ENCODE measurements at places on chromosomes 16 and 17.

DNA sequence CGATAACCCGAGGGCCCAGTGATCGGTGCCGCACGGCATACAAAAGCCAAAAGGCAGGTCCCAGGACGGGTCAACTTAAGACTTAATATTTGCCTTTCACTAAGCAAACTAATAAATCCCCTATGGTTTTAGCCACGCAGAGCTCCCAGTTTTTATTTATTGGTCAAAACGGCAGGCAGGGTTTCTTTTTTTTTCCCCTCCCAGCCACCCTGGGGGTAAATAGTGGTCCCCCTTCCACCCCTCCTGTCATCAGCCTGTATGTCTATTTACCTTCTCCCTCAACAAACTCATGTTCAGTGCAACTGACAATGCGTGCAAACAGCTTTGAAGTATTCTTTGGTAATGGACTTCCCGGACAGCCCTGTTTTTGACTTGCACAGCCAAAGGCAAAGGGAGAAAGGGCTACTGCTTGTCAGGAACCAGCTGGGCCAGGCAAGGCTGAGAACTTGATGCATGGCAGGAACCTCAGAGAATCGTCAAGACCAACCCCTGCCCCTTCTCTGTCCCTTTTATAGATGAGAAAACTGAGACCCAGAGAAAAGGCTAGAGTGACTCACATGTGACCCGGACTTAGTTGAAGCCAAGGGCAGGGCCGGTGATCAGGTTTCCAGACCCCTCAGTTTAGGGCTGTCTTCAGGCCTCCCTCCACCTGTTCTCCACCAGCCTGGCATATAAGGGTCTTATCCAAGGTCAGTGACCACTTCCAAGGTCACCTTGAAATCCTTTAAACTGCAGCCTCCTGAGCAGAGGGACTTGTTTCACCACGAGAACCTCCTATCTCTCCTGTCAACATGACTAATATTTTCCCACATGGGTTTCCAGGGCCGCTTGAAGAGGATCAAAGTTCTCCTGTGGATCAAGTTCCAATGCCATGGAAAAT is 279.0 kb downstream of the SOX9 start:
- DNase-seq: no peak

DNA sequence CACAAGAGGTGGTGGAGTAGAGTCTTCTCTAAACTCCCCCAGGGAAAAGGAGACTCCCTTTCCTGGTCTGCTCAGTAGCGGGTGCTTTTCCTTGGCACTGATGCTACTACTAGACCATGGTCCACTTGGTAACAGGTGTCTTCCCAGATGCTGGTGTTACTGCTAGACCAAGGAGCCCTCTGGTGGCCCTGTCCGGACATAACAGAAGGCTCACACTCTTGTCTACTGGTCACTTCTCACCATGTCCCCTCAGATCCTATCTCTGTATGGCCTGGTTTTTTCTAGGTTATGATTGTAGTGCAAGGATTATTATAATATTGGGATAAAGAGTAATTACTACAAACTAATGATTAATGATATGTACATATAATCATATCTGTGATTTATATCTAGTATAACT is 49.7 kb upstream of the ARL4D start:
- no peak for DNase-seq

GRCh38 chr16:11142261-11142630 is 113.8 kb downstream of the SOCS1 start:
- DNase-seq: no peak

GRCh38 chr17:61352781-61353491 is 46.7 kb upstream of the TBX2 start:
- DNase-seq: no peak

DNA sequence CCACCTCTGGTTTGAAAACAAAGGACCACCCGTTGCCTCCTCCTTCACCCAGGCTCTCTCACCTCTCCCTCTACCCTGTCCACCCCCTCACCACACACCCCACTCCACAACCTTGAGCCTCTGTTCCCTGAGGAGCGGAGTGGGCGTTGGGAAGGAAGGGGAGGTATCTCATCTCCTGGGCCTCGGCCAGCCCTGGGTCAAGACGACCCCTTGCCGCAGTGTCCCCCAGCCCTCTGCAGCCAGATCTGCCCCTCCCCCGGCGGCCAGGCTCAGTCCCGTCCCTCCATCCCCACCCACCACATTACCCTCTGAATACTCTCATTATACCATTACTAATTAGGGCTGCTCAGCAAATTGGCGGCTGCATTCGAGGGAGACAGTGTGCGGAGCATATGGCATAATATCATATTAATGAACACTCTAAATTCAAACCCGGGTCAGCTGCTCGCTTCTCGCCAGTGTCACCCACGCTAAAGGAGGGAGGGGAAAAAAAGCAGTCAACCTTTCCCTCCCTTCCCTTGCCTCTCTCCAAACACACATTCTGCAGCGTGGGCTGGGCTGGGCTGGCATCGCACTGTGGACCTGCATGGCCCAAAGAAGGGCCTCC is 123.2 kb upstream of the LHX1 start:
- DNase-seq: no peak

GRCh38 chr16:60107437-60107836 is 1373.3 kb upstream of the GOT2 start:
- no peak for DNase-seq

DNA sequence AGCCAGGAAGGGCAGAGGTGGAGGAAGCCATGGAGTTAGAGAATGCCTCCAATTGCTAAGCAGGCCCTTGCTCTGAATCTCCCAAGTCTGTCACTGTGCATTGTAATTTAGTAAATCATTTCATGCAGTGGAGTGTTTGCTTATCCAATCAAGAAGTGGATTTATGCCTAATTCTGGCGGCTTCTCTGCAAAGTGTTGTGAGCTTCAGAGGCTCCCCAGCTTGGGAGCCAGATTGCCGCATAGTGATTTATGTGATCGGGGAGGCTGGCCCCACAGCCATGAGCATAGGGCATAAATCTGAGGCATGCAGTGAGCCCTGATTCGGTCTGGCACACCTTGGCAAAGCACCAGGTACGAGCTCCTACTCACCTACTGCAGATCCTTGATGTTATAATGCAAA is 520.8 kb downstream of the HS3ST4 start:
- DNase-seq: no peak

GRCh38 chr16:49100366-49100765 is 181.3 kb downstream of the CBLN1 start:
- no peak for DNase-seq

DNA sequence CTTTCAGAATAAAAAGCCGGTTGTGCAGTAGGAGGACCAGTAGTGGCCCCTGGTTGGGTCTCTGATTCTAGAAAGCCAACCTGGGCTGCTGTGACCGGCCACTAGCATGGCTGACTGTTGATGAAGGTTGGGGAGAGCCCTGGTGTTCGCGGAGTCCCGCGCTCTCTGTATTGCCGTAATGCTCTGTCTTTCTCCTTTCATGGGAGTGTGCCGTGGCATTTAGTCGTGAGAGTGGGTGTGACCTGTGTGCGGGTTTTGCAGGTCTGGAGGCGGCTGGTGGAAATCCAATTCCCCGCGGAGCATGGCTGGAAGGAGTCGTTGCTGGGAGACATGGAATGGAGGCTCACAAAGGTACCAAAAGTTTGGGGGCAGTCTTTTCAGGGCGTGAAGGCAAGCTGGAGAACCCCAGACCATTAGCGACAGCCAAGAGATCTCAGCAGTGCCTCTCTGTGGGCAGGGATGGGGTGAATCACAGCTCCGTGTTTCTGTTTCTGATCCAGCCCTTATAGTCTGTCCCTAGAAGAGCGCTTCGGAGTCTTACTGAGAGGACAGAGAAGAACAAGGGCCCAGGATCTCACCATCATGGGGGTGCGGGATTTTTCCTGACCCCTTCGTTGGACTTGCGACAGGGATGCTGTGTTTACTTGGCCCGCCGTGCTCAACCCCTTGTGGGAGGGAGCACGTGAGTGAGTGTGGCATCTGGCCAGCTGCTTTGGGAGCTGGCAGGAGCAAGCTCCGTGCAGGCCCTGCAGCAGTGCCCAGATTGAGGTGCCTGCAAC is 56.5 kb downstream of the RNF213 start:
- DNase-seq: no peak

GRCh38 chr16:57600048-57600835 is 28.2 kb upstream of the ADGRG1 start:
- DNase-seq: peak; percentile 31

DNA sequence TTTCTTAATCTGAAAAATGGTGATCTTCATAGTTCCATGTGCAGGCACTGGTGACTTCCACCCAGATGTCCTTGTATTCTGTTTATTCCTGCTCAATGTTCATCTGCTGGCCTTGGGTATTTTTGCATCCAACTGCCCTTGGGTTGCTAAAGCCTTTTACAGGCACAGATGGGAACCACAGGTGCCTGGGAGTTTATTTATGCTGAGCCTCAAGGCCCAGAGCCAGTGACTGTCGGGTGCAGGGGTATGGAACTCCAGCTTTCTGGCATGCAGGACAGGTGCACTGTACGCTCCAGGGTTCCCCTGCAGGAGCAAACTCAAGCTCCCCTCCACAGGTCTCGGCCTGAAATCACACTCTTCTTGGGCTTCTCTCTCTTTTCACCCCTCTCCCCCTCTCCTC is 22.3 kb downstream of the DYNLRB2 start:
- DNase-seq: no peak

DNA sequence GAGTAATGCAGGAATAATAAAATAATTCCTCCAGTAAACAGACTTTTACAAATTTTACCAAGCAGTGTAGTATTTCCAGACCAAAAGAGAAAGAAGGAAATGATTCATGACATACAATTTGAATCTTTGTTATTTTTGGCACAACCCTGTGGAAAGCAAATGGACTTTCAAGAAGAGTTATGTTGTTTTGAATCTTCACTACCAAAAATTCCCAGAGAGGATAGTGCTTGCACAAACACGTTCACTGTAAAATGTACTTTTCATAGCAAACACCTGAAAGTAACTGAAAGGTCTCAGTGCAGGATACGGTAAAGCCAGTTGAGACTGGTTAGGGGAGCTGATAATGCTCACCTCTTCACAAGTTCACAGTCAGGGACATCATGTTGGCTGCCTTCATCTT is 107.1 kb downstream of the USP22 start:
- DNase-seq: no peak

DNA sequence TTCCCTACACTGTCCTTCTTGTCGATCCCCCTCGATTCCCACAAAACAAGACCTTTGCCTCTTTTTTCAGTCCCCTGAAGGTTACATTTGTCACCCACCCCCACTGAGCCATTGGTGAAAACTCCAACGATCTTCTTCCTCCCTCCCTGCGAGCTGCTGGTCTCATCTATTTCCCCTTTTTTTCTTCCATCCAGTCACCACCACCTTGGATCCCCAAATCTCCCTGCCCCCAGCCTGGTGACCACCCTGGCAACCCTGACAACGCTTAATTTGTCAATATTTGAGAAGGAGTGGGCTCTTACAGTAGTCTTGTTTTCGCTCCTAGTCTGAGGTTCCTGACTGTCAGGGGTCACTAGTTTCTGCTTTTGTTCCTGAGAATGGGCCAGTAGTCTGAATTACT is 62.9 kb downstream of the SMPD3 start:
- no peak for DNase-seq

DNA sequence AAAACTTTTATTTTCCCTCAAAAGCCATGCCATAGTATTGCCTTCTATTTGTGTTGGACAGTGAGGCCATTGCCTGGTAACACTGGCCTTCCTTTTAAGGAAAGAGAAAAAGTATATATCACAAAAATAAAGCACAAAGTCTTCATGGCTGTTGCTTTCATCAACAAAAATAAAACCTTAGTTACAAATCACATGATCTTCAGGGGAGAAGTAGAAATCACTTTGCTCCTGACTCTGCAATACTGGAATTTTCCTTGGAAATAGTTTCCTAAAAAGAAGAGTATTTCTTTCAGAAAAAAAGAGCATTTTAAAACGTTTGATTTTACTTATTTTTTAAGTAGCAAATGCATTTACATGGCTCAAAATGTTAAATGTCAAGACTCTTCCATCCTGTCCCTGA is 41.9 kb downstream of the FAM20A start:
- DNase-seq: no peak

- no peak for DNase-seq
Observed at GRCh38 chr17:76238847-76239537, 1.3 kb downstream of the RNF157 start.

- no peak for DNase-seq
Observed at GRCh38 chr16:47316442-47317015, 144.3 kb downstream of the ITFG1 start.

- no peak for DNase-seq
Observed at GRCh38 chr16:19499481-19499880, 22.4 kb downstream of the GDE1 start.

GRCh38 chr16:31471241-31471874 is 594 bp upstream of the TGFB1I1 start:
- no peak for DNase-seq

- no peak for DNase-seq
Observed at GRCh38 chr16:13014476-13014875, 113.1 kb downstream of the SHISA9 start.

Measured in CD4-positive, alpha-beta T cell treated with Interleukin-2 at 100 ng/mL for 4 hours (primary cell).